NCI-H1930 (cell line): ENCODE measurements at places on chromosomes 7 and 10.

DNA sequence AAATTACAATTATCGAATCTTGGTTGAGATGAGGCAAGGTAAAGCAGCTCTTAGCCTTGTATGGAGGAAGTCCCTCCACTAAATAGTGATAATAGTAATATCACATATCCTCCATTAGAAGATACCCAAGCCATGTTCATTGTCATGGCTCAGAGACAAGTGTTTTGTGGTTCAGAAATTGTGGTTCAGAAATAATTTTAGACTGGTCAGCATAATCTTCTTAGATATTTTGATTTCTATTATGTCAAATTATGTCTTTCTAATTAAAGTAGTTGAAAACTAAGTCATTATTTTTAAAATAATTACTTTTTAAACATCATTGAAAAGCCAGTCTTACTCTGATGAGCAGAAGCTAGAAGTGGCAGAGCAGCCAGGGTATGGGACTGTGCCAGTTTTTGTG, 507.7 kb downstream of the HTR7 start:
- no peak for DNase-seq

- DNase-seq = no peak
Observed at GRCh38 chr7:83824214-83824613, 175.3 kb upstream of the SEMA3E start.

- DNase-seq = no peak
Observed at GRCh38 chr7:143929224-143929920, 5.7 kb upstream of the OR2F2 start.

DNA sequence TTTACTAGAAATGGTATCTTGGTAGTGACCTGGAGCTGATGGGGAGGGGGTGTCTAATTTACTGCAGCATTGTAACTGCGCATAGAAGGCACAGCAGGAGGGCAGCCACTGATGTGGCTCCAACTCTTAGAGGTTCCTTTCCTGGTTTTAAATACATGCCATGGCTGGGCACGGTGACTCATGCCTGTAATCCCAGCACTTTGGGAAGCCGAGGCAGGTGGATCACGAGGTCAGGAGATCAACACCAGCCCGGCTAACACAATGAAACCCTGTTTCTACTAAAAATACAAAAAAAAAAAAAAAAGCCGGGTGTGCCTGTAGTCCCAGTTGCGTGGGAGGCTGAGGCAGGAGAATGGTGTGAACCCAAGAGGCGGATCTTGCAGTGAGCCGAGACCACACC, 19.2 kb upstream of the SEC61G start:
- no peak for DNase-seq

- DNase-seq = no peak
Observed at GRCh38 chr7:157096286-157097055, 42.3 kb upstream of the UBE3C start.

DNA sequence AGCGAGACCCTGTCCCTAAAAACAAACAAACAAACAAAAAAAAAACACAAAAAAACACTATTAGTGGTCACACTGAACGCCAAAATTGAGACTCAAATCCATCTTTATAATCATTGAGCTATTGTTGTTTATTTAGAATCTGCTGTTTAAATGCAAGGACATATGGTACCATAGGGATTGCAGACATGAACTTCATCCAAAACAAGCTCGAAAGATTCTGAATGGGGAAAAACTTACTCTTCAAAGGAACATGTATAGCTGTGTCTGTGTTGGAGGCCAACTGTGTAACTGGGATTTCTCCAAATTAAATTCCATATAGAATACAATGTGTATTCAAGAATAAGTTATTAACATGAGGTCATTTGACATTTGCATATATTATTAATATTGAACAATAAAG, 74.7 kb upstream of the GPR158 start:
- DNase-seq = no peak

DNA sequence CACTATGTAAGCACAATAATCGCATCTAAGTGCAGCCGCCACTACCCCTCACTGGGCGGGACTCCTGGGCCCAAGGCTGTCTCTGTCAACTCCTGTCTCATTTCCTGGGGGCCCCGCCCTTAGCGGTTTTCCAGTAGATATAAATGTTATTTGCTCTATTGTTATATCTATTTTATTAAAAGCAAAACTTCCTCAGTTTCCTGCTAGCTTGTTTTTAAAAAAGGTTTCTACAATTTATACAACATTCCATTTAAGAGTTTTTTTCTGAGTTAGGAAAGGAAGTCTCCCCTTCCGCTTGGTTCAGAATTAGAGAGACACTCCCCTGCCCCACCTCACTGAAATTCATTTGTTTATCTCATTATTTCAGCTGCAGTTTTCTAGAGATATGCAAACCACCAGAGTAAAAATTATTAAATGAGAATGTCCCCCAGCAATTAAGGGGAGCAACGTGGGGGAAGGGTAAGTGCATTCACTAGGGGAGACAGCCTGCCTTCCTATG, 82.7 kb downstream of the RAMP3 start:
- DNase-seq = no peak

GRCh38 chr7:113289140-113289740, 170.9 kb upstream of the SMIM30 start:
- peak; percentile 24 for DNase-seq

DNA sequence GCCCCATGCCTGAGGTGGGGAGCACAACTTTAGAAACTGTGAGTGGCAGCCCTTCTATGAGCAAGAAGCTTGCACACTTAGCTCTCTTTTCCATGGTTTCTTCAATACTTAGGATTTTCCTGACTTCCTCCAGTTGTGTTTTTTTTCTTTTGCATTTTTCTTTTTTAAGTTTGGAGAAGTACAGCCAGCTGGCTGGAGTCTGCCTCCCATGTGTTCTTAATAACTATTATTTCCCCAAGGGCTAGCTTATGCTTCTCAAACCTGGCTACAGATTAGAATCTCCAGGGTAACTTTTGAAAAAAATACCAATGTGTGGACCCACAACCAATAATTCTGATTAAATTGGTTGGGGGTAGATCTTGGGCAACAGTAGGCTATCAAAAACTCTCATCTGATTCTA, 37.4 kb upstream of the MEOX2 start:
- DNase-seq = no peak

- DNase-seq = no peak
Observed at GRCh38 chr7:32890010-32890792, 1.4 kb downstream of the KBTBD2 start.

DNA sequence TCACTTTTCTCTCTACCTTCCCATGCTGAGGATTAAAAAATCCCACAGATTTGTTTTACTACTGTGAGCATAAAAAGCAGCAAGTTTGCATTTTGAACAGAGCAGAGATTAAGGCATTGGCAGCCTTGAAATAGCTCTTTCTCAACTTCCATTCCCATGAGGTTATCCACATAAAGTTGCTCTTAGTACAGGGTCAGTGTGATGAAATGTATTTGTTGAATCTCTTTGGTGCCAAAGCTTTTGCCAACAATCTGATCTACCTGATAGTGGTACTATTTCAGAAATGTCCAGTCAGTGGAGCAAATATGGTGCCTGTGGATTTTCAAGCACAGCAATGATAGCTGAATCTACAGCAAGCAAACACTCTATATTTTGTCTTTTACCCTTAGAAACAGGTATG, 254.8 kb downstream of the INHBA start:
- no peak for DNase-seq

- DNase-seq = no peak
Observed at GRCh38 chr7:76278540-76278939, 23.9 kb upstream of the HSPB1 start.

DNA sequence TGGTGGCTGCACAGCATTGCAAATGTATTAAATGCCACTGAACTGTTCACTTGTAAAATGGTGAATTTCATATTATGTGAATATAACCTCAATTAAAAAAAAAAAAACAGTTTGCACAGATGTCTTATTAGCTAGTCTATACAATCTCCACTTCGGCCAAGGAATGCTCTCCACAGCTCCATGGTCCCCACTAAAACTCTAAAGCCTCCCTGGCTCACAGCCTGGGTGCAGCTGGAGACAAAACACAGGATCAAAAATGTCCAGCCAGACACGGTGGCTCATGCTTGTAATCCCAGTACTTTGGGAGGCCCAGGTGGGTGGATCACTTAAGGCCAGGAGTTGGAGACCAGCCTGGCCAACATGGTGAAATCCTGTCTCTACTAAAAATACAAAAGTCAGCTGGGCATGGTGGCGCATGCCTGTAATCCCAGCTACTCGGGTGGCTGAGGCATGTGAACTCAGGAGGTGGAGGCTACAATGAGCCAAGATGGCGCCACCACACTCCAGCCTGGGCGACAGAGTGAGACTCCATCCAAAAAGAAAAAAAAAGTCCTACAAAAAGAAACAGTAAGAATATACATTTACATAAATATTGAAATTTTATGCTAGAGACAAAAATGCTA, 66.0 kb downstream of the SRPK2 start:
- DNase-seq = no peak
